Endodermal cell (in vitro differentiated cells): ENCODE measurements at places on chromosomes 6 and 20.

DNA sequence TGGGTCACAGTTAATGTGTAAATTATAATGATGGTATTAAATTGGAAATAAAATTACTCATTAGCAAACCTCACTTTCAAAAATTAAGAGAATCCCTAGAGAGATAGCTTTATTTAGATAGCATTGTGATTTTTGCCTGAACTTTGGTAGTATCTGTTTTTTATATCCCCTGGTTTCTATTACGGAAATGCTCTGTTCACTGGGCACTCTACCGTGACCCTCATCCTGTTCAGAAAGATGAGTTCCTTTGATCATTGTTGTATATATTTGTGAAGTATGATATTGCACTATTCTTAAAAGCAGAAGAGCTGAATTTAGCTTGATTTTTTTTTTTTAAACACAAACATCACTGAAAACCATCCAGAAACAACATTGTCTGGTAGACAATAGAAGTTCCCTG lies 1143.8 kb upstream of the MAP3K7 start:
- DNase-seq = no peak

GRCh38 chr6:81808851-81809570 lies 56.5 kb upstream of the TENT5A start:
- no peak for DNase-seq

DNA sequence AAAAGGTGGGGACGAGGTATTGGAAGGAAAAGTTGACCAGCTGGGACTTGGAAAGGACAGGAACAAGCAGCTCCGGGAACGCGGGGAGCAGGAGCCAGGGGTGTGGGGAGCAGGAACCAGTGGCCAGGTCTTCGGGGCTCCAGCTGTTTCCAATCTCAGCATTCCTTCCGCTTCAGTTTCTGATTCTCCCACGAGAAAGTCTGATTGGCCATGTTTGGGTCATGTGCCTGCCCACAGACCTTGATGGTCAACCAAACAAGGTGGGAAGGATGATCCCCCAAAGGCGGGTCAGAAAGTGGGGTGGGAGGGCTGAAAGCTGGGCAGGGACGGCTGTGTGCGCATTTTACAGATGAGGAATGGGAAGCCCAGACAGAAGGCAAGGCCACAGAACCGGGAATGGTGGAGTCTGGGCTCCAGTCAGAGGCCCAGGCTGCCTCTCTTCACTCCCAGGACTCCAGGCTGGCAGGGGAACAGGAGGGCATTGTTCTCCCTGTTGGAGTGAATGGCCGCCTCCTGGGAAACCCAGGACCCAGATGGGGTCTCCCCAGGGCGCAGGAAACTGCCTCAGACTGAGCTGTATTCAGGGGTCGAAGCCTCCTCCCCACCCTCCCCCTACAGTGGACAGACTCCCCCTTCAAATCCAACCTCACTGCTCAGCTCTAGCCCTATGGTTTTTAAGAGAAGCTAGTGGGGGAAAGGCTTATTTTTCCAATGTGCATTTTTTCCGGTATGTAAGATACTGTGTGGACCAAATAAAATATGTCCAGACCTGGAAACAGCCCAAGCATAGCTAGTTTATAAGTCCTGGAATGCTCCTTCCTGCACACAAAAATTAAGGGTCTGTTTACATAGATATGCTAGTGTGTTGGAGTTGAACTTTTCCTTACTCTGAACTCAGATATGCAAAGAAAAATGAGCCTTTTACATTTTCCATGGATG lies 12.2 kb upstream of the PTGIS start:
- no peak for DNase-seq

DNA sequence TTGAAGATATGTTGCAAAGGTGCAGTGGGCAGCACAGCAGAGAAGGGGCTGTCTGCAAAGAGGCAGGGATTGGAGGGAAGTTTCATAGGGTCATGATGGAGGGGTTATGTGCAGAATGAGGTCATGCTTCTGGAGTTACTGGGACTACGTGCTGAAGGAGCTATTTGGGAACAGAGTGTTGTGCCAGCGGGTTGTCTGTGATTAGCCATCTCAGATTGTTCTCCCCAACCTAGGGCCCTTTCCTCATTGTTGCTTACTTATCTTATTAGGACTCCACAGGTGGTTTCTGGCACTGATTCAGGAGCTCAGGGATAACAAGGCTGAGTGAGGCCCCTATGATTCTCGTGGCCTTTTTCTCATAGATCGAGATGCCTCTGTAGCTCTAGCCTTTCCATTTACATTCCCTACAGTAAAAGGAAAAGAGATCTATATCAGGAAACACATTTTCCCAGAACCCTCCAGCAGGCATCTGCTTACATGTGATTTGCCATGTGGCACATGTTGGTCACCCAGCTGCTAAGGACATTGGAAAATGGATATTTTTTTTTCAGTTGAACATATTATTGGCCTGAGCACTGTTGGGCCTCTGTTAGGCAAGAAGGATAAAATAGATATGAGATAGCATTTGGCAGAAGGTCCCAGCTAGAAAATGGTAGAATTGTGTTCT lies 429.6 kb upstream of the PLCB4 start:
- peak; percentile 58 for DNase-seq

DNA sequence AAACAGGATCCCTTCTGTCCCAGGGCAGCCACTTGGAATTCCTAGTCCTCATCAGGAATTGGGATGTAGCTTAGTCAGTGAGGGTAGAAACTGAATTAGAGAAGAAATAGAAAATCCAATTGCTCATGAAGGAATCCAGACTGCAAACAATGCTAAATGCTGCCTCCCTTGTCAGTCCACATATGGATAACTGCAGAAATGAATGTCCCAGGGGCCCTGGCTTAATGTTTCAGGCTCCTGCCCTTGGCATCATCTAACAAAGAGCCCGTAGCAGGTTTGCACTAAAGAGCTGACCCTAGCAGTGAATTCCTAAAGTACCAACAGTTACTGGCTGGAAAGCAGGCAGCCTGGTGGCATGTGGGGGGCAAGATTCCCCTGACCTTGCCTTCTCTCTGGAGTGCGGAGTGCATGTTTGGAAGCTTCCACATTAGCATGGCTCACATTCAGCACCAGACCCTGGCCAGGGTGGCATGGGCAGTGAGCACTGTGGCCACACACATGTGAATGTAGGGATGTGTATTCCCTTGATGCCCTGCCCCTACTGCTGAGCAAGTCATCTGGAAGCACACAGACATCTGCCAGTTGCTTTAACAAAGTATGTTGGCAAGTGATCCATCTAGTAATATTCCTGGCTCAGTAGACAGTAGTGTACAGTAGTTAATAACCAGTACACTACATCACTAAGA lies 394.5 kb downstream of the CDC5L start:
- DNase-seq = no peak

GRCh38 chr20:57047281-57048026 lies 219.0 kb downstream of the BMP7 start:
- no peak for DNase-seq

GRCh38 chr6:21971541-21971940 lies 325.3 kb downstream of the PRL start:
- DNase-seq = no peak

DNA sequence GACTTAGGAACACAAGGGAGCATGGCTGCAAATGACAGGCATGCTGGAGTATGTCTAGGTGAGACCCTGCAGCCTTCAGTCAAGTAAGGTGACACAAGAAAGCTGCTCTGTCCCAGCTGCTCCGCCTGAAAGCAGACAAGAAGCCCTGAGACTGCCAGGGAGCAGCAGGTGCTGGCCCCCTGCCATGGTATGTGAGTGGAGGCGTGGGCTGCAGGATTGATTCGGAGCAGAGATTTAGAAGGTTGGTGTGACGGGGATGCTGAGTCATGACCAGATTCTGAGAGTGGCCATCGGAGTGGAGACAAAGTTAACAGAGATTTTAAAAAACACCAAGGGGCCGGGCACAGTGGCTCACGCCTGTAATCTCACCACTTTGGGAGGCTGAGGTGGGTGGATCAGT lies 17.8 kb downstream of the LRP11 start:
- peak; percentile 51 for DNase-seq

- no peak for DNase-seq
Measured at GRCh38 chr6:41599015-41599851, 39.0 kb upstream of the MDFI start.

GRCh38 chr20:47124181-47124717 lies 229.6 kb downstream of the EYA2 start:
- no peak for DNase-seq

DNA sequence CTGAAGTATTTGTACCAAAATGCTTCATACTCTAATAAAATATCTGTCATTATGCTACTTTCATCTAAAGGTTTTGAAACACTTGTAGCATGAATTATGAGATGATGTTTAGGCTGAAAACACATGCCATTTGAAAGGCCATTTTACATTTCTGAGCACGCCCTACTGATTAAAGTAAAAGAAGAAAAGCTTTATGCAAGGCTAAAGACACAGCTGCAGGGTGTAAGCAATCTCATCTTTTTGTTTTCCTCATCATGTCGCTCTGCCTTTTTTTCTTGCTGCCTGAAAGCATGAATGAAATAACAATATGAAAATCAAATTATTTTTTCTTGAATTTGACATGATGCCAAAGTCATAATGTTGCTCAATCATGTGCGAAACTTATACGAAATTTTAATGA lies 148.6 kb upstream of the ARG1 start:
- DNase-seq = no peak

DNA sequence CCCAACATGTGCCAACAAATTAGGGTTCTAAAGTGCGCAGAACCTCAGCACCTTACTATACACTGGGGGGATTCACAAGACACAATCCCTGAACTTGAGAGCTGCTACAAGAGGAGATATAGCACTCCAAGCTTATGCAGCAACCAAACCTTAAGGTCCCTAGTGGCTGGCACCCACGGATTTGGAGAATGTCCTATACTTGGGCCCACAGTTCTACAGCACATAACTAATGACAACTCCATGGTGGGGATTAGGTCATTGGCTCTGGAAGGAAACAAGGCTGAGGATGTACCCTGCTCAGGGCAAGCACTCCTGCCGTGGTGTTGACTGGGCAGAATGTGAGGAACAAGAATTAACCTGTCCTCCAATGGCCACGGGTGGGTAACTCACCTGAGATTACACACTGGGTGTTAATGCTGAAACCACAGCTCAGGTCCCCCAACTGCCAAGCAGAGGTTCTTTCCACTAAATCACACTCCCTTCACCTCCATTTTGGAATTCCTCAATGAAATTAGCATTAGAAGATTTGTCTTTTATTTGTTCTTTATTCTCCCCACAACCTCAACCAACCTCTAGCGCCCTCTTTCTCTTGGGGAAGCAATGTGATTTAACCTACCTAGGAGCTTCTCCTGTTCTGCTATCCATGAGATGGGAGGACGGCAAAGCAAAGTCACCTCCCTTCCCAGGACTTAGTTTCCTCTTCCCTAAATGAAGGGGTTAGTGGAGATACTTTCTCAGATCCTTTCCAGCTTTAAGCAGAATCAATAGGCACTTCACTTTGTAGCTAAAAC lies 32.0 kb downstream of the TRERF1 start:
- DNase-seq = no peak

- DNase-seq = no peak
Measured at GRCh38 chr6:33199687-33200218, 712 bp downstream of the RXRB start.

DNA sequence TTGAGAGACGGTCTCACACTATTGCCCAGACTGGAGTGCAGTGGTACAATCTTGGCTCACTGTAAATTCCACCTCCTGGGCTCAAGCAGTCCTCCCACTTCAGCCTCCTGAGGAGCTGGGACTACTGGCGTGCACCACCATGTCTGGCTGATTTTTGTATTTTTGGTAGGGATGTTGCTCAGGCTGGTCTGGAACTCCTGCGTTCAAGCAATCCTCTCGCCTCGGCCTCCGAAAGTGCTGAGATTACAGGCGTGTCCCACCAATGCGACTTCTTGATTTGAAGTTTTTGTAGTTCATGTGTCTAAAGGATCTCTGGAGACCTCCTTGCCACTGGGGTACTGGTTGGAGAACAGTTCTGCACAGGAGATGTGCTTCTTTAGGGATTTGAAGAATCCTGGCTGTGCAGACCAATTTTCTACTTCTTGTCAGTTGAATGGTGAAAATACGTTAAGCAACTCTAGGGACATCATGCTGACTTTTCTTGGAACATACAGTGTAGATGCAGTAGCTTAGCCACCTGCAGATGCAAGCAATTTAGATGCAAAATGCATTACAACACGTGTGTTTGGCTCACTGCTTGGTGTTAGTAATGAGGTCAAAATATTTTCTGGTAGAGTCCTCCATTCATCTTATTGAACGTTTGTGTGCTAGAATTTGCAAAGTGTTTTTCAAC lies 28.2 kb downstream of the SYTL3 start:
- no peak for DNase-seq

GRCh38 chr6:105135907-105136430 lies 43.8 kb downstream of the POPDC3 start:
- DNase-seq = no peak

DNA sequence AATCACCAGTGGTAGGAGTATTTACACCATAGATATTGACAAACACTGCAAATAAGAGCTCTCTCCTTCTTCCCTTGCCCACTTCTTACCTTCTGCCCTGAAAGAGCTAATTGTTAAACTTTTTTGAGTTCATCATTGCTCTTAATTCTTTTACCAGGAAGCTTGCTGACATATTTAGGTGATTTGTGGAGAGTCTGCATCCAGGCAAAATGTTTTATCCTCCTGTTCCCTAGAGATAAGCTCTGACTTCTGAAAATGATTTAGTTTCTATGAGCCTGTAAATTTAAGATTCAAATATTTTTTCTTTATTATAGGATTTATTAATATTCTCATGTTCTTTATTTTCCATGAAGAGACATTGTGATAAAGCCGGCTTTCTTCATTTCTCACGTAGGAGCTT lies 81.5 kb downstream of the ADGRB3 start:
- no peak for DNase-seq

- no peak for DNase-seq
Measured at GRCh38 chr6:151154418-151154817, 85.3 kb upstream of the AKAP12 start.

GRCh38 chr6:46291275-46291633 lies 120.5 kb upstream of the ENPP5 start:
- DNase-seq = no peak

DNA sequence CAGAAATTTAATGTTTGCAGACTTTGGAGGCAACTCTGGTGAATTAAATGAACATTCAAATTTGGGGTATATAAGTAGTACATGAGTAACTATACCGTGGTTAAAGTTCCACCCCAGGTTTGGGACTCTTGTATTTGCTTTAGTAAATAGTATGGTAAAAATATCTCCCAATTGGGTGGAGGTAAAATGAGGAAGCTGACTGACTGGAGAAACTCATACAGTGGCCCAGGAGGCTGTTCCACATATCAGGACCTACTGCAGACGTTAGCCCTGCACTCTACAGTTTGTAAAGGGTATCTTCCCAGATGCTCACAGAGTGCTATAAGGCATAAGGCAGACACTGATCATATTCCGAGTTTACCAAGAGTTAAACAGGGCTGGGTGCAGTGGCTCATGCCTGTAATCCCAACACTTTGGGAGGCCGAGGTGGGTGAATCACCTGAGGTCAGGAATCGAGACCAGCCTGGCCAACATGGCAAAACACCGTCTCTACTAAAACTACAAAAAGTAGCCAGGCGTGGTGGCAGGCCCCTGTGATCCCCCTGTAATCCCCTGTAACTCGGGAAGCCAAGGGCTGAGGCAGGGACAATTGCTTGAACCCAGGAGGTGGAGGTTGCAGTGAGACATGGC lies 53.7 kb downstream of the CPXM1 start:
- no peak for DNase-seq

GRCh38 chr6:41187924-41188886 lies 12.7 kb downstream of the TREML2 start:
- DNase-seq = no peak

GRCh38 chr6:30769853-30770524 lies 25.6 kb upstream of the IER3 start:
- DNase-seq = no peak

- DNase-seq = no peak
Measured at GRCh38 chr6:166708460-166708859, 81.4 kb upstream of the RPS6KA2 start.
